ENCODE measurements at places on chromosomes 1 and 21.
A peak's percentile ranks its signal among the peaks of the same experiment; 100 is the strongest.

DNA sequence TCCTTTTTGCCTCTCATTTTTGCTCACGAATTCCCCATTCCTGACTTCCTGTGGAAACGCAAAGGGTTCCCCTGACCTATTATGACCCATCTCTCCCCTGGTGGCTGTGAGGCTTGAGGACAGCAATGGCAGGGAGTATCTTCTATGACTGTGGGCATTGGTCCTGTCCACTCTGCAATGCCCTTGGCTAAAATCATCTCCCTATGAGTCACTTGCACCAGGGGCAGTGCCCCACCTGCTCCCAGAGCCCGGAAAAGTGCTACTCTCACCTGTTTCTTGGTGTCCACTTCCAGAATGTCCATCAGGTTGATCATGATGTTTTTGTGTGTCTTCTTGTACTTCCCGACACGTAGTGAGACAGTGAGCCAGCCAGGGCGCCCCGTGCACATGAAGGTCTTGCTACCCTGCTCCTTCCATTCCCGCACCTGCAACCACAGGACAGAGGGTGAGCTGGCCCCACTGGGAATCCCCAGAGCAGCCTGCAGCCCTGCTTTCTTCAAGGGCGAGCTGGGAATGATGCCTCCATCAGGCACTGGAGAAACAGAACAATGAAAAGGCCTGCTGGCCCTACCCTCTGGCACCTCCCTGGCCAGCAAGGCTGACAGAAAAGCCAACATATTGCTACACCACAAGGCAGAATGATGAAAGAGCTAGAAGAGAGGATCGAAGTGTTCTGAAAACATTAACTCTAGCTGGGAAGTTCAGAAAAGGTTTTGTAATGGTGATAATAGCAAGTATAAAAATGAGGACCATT, 3.5 kb downstream of the DHCR24 start:
- DNase-seq = no peak

DNA sequence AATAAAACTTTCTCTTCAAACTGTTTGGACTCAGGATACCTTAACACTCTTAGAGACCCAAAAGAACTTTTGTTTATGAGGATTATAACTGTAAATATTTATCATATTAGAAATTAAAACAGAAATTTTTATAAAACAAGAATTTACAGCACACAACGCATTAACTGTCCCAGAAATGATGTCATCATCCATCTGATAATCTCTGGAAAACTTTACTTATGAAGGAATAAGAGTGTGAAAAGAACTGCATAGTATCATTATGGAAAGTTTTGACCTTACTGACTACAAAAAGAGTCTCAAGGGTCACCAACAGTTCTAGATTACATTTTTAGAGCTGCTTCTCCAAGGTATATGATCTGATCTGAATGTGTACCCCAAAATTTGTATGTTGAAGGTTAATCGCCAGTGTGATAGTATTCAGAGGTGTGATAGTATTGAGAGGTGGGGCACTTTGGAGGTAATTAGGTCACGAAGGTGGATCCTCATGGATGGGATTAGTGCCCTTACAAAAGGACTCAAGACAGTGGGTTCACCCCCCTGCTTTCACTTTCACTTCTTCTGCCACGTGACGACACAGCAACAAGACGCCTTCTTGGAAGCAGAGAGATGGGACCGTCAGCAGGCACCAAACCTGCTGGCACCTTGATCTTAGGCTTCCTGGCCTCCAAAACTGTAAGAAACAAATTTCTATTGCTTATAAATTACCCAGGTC, 95.7 kb upstream of the NR5A2 start:
- DNase-seq = no peak

- DNase-seq = no peak
Measured at GRCh38 chr1:59266180-59266926, 30.5 kb upstream of the FGGY start.

- no peak for DNase-seq
Measured at GRCh38 chr1:175130649-175131045, 61.9 kb downstream of the KIAA0040 start.

GRCh38 chr1:92538048-92538412, 51.3 kb upstream of the GFI1 start:
- DNase-seq = no peak

DNA sequence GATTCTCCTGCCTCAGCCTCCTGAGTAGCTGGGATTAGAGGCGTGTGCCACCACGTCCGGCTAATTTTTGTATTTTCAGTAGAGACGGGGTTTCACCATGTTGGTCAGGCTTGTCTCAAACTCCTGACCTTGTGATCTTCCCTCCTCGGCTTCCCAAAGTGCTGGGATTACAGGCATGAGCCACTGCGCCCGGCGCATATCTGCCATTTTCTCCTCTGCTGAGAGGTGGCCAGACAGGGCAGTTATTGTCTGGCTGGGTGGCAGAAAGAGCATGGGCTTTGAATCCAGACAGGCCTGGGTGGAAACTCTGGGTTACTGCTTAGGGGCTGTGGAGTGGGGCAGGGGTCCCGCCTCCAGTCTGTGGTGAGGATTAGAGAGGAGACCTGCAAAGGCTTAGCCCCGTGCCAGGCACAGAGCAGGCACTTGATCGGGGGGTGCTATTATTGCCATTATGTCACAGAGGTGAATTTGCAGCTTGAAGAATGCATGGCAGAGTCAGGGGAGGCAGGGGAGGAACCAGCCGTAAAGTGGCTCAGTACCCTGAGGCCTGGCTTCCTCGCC, 73.9 kb downstream of the MAN1C1 start:
- no peak for DNase-seq

GRCh38 chr21:17819877-17820229, 697 bp upstream of the C21orf91 start:
- no peak for DNase-seq

GRCh38 chr1:202852163-202852904, 36.6 kb downstream of the RABIF start:
- DNase-seq = peak; percentile 58

DNA sequence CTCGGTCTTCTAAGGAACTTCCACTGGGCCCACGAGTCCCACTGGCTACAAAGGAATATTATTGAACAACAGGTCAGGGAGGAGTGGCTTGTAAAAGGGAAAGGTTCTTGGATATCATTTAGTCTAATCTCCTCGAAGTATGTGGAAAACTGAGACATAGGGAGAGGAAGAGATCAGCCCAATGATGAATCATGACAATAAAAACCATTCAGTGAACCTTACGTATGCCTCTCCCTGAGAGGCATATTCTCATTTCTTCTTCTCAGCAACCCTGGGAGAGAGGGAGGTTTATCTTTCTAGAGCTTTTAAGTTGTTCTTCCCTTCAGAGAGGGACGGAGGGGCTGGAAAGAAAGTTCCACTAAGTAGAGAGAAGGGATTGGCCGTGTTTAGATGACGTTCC, 5.3 kb upstream of the MOB3C start:
- DNase-seq = no peak

DNA sequence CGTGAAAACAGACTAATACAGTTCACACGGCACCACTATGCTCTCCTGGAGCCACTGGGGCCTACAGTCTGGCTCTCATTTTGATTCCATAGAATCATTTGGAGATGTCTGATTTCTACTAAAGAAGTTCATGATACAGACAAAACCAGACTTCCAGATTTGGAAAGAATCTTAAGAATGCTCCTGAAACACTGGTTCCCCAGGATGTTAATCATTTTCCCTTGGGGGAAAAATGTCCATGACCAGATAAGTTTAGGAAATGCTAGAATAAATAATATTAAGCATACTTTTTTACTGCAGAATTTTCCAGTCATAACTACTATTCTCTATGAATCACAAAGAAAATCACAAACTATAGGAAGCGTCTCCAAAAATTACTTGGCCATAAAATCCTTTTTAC, 63.0 kb upstream of the RGS7 start:
- DNase-seq = no peak

- DNase-seq = no peak
Measured at GRCh38 chr1:170114906-170115305, 30.9 kb upstream of the NTMT2 start.

- no peak for DNase-seq
Measured at GRCh38 chr1:226424221-226425003, 16.5 kb upstream of the PARP1 start.

DNA sequence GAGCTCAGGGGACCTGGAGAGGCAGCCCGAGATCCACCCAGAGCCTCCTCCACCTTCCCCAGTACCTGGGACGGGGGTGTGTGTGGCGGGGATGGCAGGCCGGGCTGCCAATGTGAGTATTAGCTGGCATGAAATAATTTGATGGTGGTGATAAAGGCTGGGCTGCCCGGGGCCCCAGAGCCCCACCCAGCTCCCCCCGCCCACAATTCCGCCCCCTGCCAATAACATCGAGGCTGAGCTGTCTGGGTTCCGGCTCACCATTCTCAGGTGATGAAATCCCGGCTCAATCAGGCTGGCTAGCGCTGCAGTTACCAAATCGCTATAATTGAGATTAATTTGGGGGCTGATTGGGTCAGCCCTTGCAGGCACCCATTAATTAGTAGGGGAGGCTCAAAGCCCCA, 103.8 kb upstream of the CASZ1 start:
- DNase-seq = no peak

DNA sequence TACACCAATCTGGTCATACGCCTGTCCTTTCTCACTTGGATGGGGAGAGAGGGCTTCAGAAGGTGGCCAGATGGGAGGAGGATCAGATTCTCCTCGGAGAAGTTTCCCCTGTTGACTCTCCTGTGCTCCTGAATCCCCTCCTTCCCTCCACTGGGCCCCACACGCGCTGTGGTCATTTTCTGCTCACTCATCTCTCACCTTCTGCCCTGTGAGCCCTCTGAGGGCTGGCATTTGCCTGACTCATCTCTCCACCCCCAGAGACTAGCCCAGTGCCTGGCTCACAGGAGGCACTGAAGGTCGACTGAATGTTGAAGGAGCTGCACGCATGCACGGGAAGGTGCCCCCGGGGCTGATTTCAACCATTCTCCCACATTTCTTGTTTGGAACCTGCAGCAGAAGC, 14.2 kb downstream of the ABCA4 start:
- no peak for DNase-seq

DNA sequence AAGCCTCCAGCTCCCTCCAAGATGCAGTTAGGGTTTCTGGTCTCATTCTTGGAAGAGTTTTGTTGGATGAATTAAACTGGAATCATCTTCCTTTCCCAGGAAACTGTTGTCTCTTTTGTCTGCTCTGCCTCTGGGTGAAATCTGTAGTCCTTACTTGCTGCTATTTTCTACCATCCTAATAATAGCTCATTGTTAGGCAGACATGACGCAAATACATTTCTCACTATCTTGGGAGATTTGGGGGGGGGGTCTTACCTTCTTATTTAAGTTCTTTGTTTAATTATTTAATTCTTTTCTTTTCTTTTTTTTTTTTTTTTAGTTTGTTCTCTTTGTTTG, 85.4 kb upstream of the DUSP10 start:
- DNase-seq = no peak

- DNase-seq = no peak
Measured at GRCh38 chr1:149844101-149844500, 55.3 kb upstream of the BOLA1 start.

DNA sequence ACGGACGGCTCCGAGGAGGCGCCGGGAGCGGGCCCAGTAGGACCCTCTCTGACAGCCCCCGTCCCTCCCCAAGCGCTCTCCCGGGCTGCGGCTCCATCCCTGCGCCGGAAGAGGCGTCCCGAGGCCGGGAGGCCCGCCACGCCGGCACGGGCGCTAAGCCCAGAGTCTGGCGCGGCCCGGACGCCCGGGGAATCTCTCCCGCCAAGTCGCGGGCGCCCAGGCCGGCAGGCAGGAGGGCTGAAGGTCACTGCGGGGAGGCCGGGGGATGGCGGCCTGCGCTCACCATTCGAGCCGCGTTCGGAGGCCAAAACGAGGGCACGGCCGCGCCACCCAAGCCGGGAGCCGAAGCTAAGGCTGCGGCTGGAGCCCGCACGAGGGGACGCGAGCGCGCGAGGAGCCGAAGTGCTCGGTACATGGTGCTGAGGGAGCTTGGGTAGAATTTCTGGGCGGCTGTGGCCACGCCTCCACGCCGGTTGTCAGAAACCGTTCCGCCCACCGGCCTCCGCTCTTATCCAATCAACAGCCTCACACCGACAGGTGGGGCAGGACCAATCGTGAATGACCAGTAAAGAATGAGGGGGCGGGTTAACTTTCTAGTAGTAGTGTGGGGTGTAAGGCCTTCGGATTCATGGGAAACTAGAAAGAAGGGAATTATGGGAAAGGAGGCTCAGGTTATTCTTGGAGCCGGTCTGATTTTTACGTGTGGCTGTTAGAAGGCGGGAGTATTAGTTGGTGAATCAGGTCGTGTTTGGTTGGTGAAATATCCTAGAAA, at the start of gene FH:
Gene FH (minus strand): TSS at position 448 of the 772 bp plus-strand sequence. CDS start 33 bp downstream, at position 415.
- DNase-seq = peak; percentile 95

DNA sequence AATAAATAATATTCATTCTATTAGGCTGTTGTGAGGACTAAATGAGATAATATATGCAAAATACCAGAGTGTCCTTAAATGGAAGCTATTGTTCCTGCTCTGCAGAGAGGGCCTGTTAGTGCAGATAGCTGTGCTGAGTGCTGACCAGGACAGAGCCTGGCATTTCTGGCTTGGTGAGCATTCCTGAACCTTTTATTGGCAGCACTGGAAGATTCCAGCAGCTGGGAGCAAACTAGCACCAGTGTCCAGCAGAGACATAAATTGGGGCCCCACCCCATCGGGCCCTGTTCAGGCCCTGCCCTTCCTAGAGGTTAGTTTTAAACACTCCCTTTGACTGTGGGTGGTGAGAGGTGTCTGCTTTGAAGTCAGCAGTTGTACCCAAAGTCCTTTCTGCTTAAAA, 85.9 kb upstream of the GADD45A start:
- DNase-seq = no peak

GRCh38 chr1:217627431-217627830, 3.5 kb downstream of the GPATCH2 start:
- DNase-seq = no peak

DNA sequence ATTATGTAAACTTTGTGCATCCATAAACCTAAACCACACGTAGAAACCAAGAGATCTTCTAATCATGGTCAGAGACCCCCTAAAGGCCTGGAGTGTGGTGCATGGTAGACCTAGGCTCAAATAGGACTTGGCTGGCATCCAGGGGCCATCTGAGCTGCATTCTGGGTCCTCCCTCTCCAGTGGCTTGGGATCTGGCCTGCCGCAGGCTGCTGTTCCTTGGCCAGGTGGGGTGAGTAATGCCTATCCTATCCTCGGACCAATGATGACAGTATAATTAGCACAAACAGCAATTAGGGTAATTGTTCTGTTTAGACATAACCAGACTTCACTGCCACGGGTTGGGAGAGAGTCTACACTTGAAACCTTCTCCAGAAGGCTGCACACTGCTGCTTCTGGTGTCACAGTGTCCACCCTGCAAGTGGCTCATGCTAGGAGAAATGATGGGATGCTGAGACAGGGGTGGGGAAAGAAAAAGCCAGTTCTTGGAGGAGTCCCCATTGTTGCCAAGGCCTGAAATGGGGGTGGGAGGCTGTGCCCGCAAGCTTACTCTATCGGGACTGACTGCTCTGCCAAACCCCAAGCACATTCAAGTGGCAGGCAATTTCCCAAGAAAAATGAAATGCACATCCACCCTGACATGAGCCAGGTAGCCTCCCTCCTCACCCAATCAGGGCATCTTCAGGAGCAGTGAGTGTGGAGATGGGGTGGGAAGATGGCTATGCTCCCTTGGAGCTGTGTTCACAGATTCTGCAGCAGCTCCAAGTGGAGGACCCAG, 12.5 kb upstream of the PKP1 start:
- DNase-seq = no peak

- DNase-seq = no peak
Measured at GRCh38 chr1:168907053-168907452, 178.0 kb upstream of the DPT start.

Measured in activated T-cell treated with anti-CD3 and anti-CD28 coated beads, Interleukin-2, amount 50 U/mL, for 48 hours (primary cell).